ENCODE measurements at places on chromosomes 7 and 10.

- no peak for DNase-seq
Measured at GRCh38 chr7:116361767-116362166, 137.8 kb upstream of the CAV2 start.

DNA sequence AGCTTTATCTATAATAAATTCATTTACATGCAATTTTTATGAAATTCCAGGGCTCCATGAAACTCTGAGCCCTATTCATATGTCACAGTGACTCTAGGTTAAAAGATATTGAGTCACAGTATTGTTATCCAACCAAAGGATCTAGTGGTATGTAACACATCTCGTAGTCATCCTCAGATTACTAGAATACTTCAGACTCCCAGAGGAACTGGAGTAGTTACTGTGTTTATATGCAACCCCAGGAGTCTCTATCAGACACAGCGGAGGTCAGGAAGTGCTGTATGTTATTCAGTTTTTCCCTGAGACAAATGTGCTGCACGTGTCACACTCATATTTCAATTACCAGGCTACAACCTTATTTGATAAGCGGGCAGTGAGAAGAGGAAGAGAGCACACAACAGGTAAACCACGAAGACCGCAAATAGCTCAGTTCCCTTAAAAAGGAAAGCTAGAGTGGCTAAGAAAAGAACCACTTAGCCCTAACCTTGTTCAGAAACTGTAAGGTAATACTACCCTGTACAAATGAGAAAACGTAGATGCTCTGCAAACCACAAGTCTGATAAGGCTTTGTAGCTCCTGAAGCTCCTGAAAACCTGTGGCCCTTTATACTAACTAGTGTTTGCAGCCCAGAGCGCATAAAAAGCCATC, 114.0 kb upstream of the CNTNAP2 start:
- no peak for DNase-seq

DNA sequence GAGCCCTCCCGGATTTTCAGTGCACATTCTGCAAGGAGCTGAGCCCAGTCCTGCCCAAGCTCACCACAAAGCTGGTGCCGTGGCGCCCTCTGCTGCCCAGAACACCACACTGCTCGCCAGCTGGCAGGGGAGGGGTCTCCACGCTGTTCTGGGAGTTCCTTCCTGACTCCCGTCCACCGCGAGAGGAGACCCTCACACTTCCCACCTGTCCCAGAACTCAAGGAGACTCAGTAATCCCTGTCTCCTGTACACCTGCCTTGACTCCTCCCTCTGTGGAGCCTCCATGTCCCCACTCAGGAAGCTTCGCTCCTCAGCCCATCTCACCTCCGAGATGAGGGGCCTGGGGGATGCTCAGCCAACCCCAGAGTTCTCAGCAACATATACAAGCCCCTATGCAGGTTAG, 11.3 kb downstream of the C10orf105 start:
- peak; percentile 85 for DNase-seq

DNA sequence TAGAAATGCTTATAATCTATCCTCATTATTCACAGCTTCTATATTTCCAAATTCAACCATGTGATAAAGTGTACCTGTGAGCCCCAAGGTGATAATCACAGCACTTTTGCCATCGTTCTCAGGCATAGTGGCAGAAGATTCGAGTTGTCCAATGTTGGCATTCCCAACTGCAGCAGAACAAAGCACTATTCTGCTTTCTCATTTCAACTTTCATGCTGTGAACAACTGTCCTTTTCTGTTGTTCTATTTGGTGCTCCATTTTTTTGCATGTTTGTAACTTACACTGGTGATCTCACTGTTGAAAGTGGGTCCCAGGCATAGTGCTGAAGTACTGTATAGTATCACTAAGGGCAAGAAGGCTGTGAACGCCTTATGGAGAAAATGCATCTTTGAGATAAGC, 438.2 kb downstream of the PAXIP1 start:
- no peak for DNase-seq

DNA sequence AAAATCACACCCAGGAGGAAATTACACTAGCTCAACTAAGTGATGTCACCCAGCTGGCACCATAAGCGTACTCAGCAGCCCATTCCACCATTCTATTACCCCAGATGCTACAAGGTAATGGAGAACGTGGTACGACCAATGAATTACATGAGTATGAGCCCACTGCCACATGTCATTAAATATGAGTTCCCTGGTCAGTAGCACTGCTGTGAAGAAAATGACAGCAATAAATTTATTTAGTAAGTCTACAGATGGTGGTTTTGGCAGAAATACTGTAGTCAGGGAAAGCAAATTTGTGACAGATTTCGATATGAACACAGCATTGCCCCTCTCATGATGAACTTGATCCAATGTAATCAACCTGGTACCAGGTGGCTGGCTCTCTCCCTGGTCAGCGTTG, 154.2 kb downstream of the VWC2 start:
- DNase-seq: no peak

DNA sequence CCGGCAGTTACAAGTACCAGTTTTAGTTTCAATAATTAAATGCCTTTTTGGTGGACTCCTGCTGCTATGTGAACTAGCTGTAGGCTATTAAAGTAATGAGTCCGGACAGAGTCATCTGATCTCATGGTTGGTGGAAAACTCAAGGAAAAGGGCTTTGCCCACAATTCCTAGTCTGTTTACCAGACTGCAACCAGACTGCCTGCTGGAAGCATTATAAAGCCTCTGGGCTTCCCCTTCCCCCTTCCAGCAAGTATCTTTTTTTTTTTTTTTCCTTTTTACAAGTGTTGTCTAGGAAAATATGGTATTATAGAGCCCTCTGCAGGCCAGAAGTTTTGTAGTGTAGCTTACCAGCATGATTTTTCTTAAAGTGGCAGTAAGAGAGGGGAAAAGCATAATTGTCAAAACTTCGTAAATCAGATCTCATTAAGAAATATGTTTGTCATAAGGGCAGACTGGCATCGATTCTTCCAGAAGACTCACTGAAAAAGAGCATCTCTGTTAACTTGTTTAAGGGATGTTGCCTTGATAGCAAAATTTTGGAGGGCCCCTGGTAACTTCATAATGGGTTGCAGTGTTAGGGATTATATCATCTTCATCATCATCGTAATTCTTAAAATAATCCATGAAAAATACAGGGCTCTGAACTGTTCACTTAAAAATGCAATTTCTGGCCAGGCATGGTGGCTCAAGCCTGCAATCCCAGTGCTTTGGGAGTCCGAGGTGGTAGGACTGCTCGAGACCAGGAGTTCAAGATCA, 181.3 kb downstream of the TAX1BP1 start:
- DNase-seq: peak; percentile 80

DNA sequence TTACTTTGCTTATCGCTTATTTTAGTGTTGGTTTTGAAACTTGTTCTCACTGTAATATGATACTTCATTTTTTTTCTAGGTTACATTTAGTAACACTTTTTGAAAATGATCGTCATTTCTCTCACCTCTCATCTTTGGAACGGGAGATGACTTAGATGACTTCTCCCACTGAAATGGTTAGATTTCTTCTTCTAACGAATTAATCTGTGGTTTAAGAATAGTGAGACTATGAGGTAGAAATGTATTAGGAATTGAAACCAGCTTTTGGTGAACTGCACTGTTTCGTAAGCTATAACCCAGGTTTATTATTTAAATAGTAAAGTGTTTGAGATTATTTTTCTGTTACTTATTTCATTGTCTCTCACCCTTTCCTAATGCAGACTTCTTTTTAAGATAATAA, 93.7 kb downstream of the PRR15 start:
- no peak for DNase-seq

DNA sequence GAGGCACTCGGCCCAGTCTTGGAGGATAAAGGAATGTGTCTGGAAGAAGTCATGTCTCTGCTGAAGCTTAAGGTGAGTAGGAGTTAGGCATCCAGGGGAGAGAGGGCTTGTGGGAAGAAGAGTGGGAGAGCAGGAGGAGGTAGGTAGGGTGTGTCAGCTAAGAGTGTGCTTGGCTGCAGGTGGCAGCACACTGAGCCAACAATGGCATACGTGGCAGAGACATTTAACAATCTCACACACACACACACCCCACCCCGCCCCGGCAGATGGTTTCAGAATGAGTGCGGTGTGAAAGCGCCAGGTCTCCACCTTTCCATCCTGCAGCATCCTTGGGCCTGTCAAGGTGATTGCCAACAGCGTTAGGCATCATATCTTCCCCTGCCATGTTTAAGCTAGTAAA, 11.2 kb upstream of the ARPC1A start:
- DNase-seq: no peak

GRCh38 chr7:27576360-27576944, 86.2 kb downstream of the HIBADH start:
- DNase-seq: peak; percentile 47

GRCh38 chr10:51832652-51833383, 133.4 kb upstream of the CSTF2T start:
- DNase-seq: peak; percentile 16

DNA sequence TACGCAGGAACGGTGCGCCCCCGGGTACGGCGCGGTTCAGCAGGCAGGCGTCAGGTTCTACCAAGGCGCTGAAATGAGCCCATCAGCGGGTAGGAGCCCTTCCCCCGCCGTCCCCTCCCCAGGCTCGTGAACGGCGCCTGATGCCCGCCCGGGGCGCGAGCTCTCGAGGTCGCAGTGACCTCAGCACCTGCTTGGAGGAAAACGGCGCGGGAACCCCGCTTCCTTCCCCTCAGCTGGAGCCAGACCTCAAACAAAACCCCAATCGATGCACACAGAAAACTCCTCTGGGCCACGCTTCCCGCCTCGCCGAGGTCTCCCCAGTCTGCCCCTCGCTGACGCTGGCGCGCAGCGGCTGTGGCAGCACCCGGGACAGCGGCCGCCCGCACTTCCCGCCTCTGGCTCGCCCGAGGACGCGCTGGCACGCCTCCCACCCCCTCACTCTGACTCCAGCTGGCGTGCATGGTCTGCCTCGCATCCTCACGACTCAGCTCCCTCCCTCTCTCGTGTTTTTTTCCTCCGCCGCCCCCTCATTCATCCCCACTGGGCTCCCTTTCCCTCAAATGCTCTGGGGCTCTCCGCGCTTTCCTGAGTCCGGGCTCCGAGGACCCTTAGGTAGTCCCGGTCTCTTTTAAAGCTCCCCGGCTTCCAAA, 514 bp upstream of the GAD2 start:
- DNase-seq: peak; percentile 90

DNA sequence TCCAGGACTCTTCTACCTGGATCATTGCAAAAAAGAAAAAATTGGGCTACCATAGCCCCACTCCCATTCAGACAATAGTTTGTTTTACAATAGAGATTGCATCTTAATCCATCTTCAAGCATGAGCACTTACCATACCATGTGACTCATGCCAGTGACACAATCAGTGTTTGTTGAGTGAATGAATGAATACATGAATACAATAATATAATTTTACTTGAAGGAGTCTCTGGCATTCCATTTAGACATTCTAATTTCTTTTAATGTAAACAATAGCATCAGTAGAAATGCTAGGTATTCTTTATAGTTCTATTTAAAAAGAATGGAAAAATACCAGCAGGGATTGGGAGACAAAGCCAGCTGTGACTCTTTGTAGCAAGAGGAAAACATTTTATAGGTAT, 141.6 kb upstream of the AKR1E2 start:
- DNase-seq: no peak

- DNase-seq: no peak
Measured at GRCh38 chr7:112182749-112183148, 23.4 kb downstream of the DOCK4 start.

DNA sequence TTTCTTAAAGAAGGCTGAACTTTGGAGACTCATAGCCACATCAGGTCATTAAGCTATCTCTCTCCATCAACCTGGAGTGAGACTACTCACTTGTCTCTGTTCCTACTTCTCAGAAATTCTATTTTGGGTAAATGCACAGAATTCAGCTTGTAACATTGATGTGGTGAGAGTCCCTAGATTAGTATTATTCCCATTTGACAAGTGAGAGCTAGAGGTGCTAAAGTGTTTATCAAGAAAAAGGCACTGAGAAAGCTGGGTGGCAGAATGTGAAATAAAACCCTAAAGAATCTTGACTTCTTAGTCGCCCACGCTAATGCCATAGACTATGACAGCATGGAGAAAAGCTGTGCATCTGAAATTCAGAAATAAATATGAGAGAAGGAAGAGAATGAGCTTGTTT, 73.4 kb upstream of the PDCD4 start:
- DNase-seq: no peak

All from neural progenitor cell (in vitro differentiated cells).